Common myeloid progenitor, CD34-positive (primary cell): ENCODE measurements at places on chromosomes 12 and 14.

DNA sequence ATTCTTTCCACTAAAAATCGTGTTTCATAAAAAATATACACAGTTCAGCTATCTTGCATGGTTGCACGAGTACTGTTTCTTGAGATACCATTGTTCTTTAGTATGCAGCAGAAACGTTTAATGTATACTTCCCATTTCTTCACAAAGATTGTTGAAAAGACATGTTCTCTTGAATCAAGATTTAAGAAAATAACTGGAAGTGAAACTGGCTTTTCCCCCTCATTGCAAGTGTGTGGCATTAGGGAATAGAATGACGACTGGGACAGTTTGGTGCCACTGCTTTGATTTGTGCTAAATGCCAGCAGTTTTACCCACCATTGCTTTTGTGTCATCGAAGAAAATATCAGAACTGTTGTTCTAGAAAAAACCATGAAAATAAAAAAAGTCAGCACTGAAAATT lies 20.3 kb upstream of the DHRS2 start:
- H3K4me3 ChIP-seq = no peak overlapping the region
- H3K27me3 ChIP-seq = no peaks in the 10 kb centered on the region
- no peak for DNase-seq
- peaks cover 4% of the 10 kb centered on the region for H3K4me1 ChIP-seq
- no peaks in the 10 kb centered on the region for H3K36me3 ChIP-seq
- no peak overlapping the region for H3K27ac ChIP-seq

DNA sequence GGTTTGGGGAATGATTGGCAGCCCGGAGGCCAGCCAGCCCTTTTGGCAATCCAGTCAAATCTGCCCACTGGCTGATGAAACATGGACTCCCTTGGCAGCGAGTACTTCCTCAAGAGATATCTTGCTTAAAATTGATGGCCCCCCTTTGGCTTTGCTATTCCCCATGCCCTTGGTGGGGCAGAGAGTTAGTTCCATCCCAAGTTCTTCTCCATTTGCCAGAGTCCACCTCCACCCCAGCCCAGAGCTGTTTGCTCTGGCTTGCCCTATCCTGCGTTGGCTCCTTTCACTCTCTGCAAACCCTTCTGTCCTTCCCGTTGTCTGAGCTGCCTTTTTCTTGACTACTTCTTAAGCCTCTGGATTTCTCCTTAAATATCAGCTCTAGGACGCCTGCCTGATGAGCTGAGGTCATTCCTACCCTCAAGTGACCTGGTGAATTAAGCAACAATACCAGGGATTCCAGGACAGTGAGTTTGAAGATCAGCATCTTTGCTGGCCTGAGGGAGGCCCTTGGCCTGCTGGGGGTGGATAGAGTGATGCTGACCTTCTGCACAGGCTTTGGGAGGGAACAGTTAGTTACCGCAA lies 212.0 kb downstream of the CACNA1C start:
- H3K4me1 ChIP-seq = peaks cover 12% of the 10 kb centered on the region
- H3K27ac ChIP-seq = no peak overlapping the region
- H3K4me3 ChIP-seq = no peak overlapping the region
- H3K27me3 ChIP-seq = no peaks in the 10 kb centered on the region
- DNase-seq = no peak

GRCh38 chr14:103023881-103024473 lies 33.4 kb downstream of the CDC42BPB start:
- no peaks in the 10 kb centered on the region for H3K4me1 ChIP-seq
- peaks cover 2% of the 10 kb centered on the region for H3K36me3 ChIP-seq
- H3K4me3 ChIP-seq = no peak overlapping the region
- DNase-seq = no peak

- H3K36me3 ChIP-seq = no peaks in the 10 kb centered on the region
- no peak overlapping the region for H3K4me3 ChIP-seq
- no peak for DNase-seq
- H3K4me1 ChIP-seq = peaks cover 60% of the 10 kb centered on the region
Observed at GRCh38 chr12:116597886-116598285, 38.7 kb downstream of the MAP1LC3B2 start.

GRCh38 chr14:24329736-24330135 lies 5.1 kb downstream of the ADCY4 start:
- H3K4me3 ChIP-seq = no peak overlapping the region
- H3K36me3 ChIP-seq = no peaks in the 10 kb centered on the region
- H3K27me3 ChIP-seq = peaks cover 9% of the 10 kb centered on the region
- no peak overlapping the region for H3K27ac ChIP-seq

GRCh38 chr14:39366460-39367386 lies 65.5 kb downstream of the FBXO33 start:
- no peak for DNase-seq
- no peak overlapping the region for H3K27ac ChIP-seq
- H3K36me3 ChIP-seq = no peaks in the 10 kb centered on the region
- H3K4me1 ChIP-seq = no peaks in the 10 kb centered on the region

GRCh38 chr14:49008363-49008762 lies 577.8 kb downstream of the RPS29 start:
- peaks cover 2% of the 10 kb centered on the region for H3K27me3 ChIP-seq
- H3K36me3 ChIP-seq = no peaks in the 10 kb centered on the region
- no peak for DNase-seq
- H3K4me1 ChIP-seq = no peaks in the 10 kb centered on the region
- H3K4me3 ChIP-seq = no peak overlapping the region

- DNase-seq = no peak
- no peaks in the 10 kb centered on the region for H3K36me3 ChIP-seq
- no peaks in the 10 kb centered on the region for H3K27me3 ChIP-seq
- H3K4me1 ChIP-seq = no peaks in the 10 kb centered on the region
Observed at GRCh38 chr14:101351769-101352168, 209.5 kb upstream of the DIO3 start.

DNA sequence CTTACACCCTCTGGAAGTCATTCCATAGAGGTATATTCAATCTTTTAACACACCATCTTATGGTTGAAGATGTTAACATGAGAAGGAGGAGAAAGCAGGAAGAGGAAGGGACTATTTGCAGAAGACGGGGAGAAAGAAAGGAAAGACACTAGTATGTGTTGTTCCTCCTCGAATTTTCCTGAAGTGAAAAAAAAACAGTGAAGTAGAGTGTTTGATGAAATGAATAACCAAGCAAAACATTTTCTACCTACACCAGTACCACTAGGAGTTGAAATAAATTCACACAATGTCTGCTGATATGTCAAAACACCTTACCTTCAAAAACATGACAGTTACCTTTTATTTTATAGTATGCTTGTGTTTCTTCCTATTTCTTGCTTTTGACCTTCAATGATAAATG lies 1.4 kb upstream of the CNOT2 start:
- no peak for DNase-seq
- H3K27me3 ChIP-seq = no peaks in the 10 kb centered on the region
- H3K36me3 ChIP-seq = peaks cover 10% of the 10 kb centered on the region
- H3K4me1 ChIP-seq = peaks cover 38% of the 10 kb centered on the region
- H3K4me3 ChIP-seq = no peak overlapping the region
- peak overlapping the region; percentile 99 for H3K27ac ChIP-seq

DNA sequence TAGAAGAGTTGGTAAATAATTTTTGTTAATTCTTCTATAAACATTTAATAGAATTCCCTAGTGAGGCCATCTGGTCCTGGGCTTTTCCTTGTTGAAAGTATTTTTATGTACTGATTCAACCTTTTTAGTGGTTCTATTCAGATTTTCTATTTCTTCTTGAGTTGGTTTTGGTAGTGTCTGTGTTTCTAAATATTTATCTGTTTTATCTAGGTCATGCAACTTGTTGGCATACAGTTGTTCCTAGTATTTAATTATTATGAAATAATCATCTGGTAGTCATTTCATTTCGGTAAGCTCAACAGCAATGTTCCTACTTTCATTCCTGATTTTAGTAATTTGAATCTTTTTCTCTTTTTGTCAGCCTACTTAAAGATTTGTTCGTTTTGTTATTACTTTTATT lies 234.1 kb upstream of the GARIN2 start:
- no peak for DNase-seq
- H3K36me3 ChIP-seq = peaks cover 4% of the 10 kb centered on the region
- H3K27ac ChIP-seq = no peak overlapping the region
- H3K27me3 ChIP-seq = no peaks in the 10 kb centered on the region

- peaks cover 10% of the 10 kb centered on the region for H3K36me3 ChIP-seq
- H3K4me3 ChIP-seq = no peak overlapping the region
- peaks cover 91% of the 10 kb centered on the region for H3K4me1 ChIP-seq
- DNase-seq = no peak
- no peaks in the 10 kb centered on the region for H3K27me3 ChIP-seq
Observed at GRCh38 chr12:47814539-47815170, 5.0 kb downstream of the HDAC7 start.

DNA sequence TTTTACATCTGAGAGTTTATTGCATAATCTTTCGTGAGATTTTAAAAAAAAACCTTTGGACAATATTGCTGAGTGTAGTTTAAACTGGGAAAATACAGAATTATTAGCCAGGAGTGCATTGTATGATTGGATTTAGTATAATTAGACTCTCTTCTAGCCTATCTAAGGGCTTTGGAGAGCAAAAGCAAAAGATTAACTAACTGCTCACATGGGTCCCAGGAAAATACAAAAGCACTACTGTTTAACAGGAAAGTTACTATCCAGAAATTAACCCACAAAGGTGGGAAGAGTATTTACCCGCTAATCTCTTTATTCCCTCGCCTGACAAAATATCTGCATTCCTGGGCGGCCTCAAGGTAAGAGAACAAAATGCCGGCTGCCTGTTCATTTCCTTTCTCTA lies 309.5 kb downstream of the ATXN7L3B start:
- no peaks in the 10 kb centered on the region for H3K36me3 ChIP-seq
- H3K4me1 ChIP-seq = no peaks in the 10 kb centered on the region
- H3K4me3 ChIP-seq = no peak overlapping the region
- DNase-seq = no peak

DNA sequence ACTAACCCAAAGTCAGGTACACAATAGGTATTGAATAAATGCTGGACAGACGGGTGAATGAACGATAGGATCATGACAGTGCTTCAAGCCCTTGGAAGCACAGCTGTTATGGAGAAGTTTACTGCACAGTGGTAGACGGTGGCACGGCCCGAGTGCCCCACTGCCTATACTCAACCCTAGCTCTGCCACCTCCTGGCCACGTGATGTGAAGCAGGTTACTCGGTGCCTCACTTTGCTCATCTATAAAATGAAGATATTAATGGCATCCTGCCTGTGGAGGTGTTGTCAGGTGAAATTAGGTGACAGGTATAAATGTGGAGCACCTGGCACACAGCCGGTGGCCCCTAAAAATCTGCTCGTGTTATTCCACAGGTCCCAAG lies 5.8 kb downstream of the ASB2 start:
- peak overlapping the region; percentile 86 for H3K4me3 ChIP-seq
- DNase-seq = peak; percentile 71
- peaks cover 5% of the 10 kb centered on the region for H3K4me1 ChIP-seq
- H3K27me3 ChIP-seq = no peaks in the 10 kb centered on the region
- no peak overlapping the region for H3K27ac ChIP-seq
- H3K36me3 ChIP-seq = no peaks in the 10 kb centered on the region
